Muscle of back (tissue), 13 donors: ENCODE measurements at places on chromosomes 5 and 9. TPM values are rescaled to one million over a fixed set of nuclear protein-coding genes. Genes with fewer than 3 reads are reported as not detected.

Gene RETREG1
- polyA plus RNA-seq: 59.5 TPM

Gene HDAC3
- 60.5 TPM for polyA plus RNA-seq

Gene DMRTA1
- 0.04 TPM for polyA plus RNA-seq

Gene C5orf34
- 3.2 TPM for polyA plus RNA-seq

Gene ADAMTS16
- polyA plus RNA-seq: 6.9 TPM

Gene TCF7
- polyA plus RNA-seq: 8.3 TPM

Gene AK6
- polyA plus RNA-seq: 50.3 TPM

Gene SPATA9
- polyA plus RNA-seq: 3.2 TPM

Gene NKD2
- polyA plus RNA-seq: 2.6 TPM

Gene ZNF782
- polyA plus RNA-seq: 4.0 TPM

Gene GLDC
- 0.59 TPM for polyA plus RNA-seq

Gene BTNL9
- 11.2 TPM for polyA plus RNA-seq

Gene FOXD4L6
- polyA plus RNA-seq: not detected

Gene TRPM3
- 0.53 TPM for polyA plus RNA-seq

Gene GRIN1
- polyA plus RNA-seq: 0.07 TPM

Gene PCDHB10
- polyA plus RNA-seq: 4.4 TPM

Gene ELAVL2
- 4.0 TPM for polyA plus RNA-seq

Gene TAL2
- 23.1 TPM for polyA plus RNA-seq

Gene AQP3
- polyA plus RNA-seq: 5.1 TPM
